ENCODE measurements at places on chromosomes 1 and 21.

DNA sequence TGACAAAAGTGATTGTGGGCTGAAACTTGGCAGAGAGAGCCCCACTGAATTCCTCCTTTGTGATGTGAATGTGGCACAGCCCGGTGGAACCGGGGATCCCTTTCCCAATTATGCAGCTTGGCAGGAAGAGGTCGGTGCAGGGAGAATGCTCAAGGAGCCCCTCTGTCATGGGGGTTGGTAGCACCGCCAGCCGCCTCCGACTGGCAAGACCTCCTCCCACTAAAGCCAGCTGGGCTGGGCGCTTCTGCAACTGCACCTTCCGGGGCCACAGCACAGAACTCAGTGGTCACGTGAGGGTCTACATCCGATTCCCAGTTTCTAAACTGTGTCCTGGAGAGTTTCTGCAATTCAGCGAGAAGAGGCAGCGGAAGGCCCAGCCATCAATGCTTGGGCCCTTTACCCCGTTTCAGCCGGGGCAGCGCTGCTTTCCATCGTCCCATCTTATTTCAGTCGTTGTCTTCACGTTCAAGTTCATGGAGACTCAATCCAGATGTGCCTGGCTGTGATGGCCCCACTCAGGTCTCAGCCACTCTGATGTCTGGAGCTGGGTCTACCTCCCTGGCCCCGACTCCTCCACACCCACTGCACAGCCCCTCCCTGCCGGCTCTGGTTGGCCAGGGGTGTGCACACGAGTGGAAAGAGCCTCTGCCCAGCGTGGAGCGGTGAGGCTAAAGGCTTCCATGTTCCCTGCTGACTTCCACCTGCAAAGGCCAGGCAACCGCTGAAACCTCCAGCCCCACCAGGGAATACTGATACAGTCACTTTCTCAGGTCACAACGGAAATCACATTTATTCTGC, 39.8 kb upstream of the FHAD1 start:
- DNase-seq: no peak

- no peak for DNase-seq
These were observed 28.2 kb downstream of the SNAP47 start for GRCh38 chr1:227763246-227764018.

DNA sequence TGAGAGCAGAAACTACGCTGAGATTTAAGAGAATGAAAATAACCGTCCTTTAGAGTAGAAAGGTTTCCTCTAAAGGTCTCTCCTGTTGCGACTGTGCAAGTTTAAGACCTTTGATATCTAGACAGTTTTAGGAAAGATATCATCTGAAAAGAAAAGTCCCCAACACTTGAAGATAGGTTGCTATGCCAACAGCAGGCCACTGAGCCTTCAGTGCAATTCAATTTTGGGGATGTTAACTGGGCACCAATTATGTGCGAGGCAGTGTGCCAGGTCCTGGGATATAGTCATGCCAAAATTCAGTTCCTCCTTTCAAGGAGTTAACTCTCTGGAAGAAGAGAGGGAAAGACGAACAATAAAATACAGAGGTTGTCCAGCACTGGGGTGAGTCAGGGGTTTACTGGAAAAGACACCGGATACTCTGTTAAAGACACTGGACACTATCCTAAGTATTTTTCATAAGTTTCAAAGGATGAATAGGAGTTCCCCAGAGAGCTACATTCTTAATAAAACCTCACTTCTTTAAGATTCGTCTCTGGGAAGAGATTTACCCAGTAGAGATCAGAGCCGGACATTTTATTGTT, 25.5 kb upstream of the ZNF281 start:
- DNase-seq: no peak

GRCh38 chr1:2530513-2531361, 674 bp upstream of the HES5 start:
- no peak for DNase-seq

DNA sequence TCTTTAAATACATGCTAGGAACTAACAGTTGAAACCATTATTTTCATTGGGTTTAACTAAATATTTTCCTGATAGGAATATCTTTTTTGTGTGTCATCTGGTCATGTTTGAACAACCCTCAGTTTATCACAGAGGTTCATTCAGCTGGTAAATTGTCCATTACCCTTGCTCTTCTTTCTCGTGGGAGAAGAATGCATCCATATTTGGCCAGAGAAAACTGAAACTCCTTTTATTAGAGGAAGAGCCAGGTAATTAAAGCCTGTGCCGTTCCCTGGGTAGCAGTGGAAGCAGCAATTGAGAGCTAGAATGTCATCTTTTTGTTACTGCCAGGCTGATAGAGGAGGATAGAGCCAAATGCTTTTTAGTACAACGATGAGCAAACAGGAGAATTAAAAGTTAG, 587.2 kb upstream of the ZRANB2 start:
- no peak for DNase-seq

- no peak for DNase-seq
These were observed 13.1 kb downstream of the IL6R start for GRCh38 chr1:154418062-154418921.

DNA sequence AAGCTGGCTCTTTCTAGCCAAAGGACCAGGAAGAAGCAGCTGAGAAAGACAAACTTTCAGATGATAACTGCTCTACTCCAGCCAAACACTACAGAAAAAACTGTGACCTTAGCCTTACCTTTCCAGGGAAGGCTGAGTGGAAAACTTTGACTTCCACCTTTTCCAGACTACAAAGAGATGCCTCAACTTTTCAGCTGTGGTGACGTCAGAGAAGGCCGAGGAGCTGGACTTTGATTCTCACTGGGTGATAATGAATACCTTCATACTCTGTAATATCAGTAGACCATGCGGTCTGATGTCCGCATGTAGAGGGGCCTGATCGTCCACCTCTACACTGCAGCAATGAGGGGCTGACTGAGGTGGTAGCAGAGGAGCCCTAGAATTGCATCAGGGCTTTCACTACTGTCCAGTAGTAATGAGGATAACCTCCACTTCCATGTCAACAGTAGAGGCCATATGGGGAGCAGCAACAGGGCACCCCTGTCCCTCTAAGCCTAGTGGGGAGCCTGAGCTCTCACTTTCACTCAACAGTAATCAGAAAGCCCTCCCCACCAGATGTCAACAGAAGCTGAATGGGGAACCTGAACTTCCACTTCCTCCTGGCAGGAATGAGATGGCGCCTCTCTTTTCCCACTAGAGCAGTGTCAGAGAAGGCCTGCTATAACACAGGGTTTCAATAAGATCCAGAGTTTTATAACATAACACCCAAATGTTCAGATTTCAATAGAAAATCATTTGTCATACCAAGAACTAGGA, 28.4 kb upstream of the PADI1 start:
- no peak for DNase-seq

DNA sequence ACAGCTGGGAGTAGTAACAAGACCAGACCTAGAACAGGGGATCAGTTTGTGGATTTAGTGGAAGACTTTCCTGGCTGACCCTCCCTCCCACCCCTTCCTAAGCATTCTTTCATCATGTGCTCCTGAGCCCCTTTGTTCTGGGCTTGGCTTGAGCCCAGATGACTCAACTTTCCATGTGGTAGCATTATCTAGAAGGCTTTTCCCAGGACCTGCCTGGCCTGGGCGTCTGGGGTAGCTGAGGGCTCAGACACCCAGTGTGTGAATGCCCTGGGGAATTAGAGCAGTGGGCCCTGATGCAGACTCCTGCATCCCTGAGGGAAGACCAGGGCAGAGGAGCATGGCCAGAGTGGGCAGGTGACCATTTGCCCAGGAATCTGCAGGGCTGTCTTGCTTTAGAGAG, 44.1 kb upstream of the TSPAN2 start:
- DNase-seq: no peak

DNA sequence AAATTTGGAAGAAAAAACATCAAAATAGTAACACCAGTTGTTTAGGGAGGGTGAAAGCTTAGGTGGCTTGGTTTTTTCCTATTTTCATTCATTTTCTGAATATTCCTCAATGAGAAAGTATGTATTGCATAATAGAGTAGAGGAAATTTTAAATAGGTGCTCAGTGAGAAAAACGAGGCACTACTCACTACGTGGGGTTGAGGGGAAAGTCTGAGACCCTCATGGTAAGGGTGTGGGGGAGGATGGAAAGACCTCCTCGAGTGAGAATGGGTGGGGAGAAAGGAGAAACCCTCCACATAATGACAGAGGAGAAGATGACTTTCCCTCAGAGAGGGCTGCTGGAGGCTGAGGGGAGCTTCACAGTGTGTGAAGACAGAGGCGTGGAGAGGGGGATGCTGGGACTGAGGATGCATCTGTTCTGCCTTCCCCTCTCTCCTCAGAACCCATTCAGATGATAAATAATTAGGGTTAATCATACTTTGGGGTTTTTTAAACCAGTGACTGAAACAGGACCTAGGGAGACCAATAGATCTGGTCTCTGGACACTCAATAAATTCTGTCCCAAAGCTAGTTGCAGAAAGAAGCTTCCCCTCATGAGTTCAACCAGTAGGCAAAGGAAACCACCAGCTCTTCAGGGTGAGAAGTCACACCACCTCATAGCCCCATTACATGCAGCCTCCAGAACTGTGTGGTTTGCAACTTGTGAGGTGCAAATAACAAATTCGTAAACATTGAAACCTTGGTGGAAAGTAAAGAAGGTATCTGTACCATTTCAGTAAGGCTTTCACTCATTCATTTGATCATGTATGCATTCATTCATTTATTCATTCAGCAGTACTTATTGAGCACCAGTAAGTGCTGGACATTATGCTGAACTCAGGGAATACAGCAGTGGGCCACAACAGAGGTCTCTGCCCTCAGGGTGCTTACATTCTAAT, 17.1 kb downstream of the SLAMF7 start:
- peak; percentile 52 for DNase-seq

DNA sequence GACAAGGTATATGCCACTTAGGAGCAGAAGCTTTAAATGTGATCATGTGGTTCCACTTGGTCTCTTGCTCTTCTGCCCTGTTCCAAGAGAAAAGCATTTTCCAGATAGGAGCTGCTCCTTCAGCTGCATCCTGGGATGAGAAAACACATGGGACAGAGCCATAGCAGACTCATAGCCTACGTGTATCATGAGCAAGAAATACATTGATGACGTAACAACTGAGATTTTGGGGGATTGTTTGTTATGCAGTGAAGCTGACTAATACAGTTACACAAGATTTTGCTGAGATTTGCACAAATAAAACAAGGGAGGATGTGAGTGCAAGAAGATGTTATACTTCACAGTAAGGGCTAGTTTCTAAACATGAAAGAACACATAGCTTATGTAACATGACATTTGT, 36.0 kb upstream of the IRF2BP2 start:
- DNase-seq: no peak

DNA sequence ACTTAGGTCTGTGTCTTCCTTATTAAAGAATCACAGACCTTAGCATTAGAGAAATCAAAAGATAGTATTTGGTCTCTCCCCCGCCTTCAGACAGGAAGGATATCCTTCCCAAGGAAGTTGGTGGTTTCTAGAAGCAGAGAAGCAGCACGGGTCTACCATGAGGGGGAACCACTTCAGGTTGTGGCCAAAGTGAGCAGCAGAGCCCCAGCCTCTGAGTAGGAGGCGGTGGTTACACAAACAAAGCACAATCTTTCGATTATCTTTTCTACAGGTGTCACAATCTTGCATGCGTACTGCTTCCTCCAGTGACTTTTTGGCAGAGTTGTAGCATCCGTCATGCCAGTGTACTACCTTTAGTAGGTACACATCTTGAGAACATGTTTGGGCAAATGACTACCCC, 8.8 kb downstream of the PGLYRP4 start:
- DNase-seq: no peak

DNA sequence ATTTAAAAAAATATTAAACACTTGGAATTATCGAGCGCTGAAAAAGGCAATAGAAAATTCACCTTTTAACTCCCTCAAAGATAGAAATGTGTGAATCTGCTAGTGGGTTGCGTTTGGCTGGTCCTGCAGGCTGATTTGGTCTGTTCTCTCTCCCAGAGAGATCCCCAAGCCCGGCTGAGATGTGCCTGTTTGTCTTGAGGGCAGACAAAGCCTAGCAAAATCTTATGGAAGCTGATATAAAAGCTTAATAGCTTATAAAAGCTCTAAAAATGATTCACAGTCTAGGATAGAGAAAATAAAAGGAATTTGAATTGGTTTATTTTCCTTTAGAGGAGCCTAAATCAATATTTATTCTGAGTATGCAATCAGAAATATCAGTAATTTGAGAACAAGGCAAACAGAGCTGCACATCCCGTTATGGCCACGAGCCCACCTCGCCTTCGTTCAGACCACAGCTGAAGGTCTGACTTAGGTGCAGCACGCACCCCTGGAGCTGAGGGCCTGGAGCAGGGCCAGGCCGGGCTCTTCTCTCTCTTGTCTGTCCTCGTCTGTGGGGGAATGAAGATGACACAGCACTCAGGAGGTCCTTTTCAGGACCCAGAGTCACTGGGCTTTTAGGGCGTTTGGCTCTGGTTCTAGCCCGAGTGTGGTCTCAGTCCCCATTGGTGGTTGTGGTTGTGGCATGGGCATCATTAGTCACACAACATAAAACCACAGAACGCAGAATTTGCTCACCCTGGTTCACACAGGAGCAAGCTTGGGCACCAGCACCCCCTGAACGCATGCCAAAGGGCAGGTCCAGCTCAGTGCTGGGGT, 18.6 kb downstream of the PDE9A start:
- no peak for DNase-seq

Measured in stimulated activated CD8-positive, alpha-beta memory T cell treated with anti-CD3 and anti-CD28 coated beads, Interleukin-4, amount 100 ng/mL, for 48 hours (primary cell).